ENCODE measurements at places on chromosomes 13 and 19.
A peak's percentile ranks its signal among the peaks of the same experiment; 100 is the strongest.

GRCh38 chr19:17658666-17659065 lies 29.5 kb downstream of the UNC13A start:
- no peak for DNase-seq

- peak; percentile 67 for DNase-seq
Measured at GRCh38 chr19:47032171-47032811, 12.7 kb downstream of the NPAS1 start.

DNA sequence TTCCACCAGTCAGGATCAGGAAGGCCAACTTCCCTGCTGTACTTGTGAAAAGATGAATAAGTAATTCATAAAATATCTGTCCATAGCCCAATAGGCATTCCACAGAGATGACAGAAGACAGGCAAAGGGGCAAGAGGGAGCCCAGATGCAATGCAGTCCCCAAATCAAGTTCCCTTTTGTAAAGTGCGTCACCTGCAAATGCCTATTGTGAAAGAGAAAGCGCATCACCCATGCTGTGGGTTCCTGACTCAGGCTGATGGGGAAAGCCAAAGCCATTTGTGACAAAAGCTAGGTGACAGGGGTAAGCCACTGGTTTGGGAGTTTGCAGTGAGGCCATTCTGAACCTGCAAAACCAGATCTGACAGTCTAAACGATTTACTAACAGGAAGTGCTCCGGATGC lies 157.5 kb upstream of the ZNF536 start:
- DNase-seq: no peak

DNA sequence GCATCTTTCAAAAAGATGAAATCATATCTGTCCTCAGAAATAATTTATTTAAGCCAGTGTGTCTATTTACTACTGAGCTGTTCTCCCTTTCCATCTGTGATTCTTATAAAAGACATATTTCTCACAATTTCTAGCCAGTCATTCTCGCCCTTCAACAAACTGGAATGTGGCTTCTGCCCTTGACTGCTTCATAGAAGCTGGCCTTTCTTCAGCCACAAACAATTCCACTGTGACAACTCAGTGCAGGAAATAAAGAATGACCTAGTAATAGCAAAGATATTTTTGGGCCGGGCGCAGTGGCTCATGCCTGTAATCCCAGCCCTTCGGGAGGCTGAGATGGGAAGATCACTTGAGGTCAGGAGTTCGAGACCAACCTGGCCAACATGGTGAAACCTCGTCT lies 655.5 kb downstream of the PCDH9 start:
- no peak for DNase-seq

DNA sequence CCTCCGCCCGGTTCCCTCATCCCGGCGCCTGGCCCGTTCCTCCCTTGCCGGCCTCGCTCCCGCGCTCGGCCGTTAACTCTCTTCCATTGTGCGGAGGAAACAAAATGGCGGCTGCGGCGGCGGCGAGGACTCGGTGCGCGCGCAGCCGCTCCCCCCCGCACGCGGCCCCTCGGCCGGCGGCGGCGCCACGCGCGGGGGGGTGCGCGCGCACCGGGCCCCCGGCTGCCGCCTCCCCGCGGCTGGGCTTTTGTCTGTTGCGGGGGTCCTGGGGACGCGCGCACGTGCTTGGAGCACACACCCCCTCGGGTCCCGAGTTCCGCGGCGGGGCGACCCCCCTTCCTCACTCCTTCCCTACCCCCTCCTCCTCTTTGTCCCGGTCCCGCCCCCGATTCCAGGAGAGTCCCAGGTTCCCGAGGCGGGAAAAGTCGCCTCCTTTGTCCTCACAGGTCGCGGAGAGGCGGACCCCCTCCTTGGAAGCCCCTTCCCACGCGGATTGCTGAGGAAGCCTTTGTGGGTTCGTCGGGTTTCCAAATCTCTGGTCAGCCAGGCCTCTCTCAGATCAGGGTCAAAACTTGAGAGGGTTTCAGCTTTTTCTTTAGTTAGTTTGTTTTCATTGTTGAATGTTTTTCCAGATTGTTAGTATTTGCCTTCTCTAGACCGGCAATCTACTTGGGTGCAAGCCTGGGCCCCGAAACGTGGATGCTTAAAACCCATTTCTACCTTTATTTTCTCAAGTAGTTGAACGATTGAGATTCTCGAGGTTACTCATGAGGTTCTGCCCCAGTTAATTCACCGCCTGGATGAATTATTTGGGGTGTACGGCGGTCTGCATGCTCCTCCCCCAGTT lies 687 bp downstream of the ILF3 start:
- peak; percentile 69 for DNase-seq

- DNase-seq: no peak
Measured at GRCh38 chr19:16620584-16620983, 7.4 kb downstream of the MED26 start.

GRCh38 chr13:54356209-54356608 lies 1327.6 kb downstream of the OLFM4 start:
- DNase-seq: no peak

GRCh38 chr13:83019986-83020385 lies 862.3 kb downstream of the SLITRK1 start:
- DNase-seq: no peak

GRCh38 chr13:26895081-26895807 lies 134.7 kb upstream of the GPR12 start:
- no peak for DNase-seq

DNA sequence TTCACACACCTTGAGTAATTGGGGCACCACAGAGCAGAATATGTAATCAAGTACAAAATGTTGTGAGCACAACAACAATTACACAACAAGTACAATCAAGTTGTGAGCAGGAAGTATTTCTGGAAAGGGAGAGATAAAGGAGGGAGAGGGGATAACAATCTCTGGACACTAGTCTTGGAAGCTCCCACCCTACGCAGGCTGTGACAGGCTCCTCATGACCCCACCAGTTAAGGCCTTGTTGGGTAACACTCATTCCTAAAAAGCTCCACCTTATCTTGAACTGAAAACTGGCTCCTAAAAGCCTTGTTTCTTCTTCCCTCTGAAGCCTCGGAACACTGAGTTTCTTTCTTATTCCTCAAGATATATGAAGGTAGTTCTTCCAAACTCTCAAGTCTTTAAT lies 806.0 kb downstream of the UQCRFS1 start:
- no peak for DNase-seq

GRCh38 chr19:934865-935479 lies 9.1 kb downstream of the ARID3A start:
- no peak for DNase-seq

GRCh38 chr13:33318744-33319143 lies 33.2 kb upstream of the STARD13 start:
- no peak for DNase-seq

GRCh38 chr19:5112175-5112574 lies 143.3 kb downstream of the KDM4B start:
- DNase-seq: no peak

Data from stimulated activated CD4-positive, alpha-beta T cell treated with anti-CD3 and anti-CD28 coated beads, Interleukin-2, amount 100 ng/mL, for 24 hours (primary cell).